ENCODE measurements at places on chromosomes 6 and 20. TPM values are rescaled to one million over a fixed set of nuclear protein-coding genes. Genes with fewer than 3 reads are reported as not detected.

DNA sequence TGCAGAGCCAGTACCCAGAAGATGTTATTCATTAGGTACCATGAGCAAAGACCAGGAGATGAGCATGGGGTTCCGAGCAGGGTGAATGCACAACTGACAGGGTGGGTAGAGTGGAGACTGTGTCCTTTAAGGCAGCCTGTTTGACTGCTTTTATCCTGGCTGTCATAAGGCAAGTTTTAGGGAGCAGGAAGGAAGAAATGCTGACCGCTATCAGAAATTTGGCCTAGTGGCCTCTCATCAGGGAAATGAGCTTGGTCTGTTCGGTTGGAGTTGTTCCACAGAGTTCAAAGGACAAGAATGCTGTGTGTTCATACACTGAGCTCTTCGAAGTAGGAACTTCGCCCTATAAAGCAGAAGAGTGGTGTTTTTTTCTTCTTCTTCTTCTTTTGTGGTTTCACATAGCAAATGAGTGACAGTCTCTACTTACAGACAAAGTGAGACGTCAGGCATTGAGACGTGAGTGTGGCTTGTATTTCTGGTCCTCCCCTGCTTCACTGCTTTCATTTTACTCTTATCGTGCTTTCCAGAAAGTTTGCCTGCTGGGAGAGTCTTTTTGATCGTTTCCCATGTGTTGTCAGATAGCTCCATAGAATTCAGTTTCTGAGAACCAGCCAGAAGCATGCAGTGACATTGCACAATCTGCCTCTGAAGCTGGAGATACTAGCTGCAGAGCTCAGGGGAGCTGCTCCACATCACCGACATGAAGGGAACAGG, at the start of gene CASS4:
CASS4 (plus strand) TSS at position 502 of the 714 bp plus-strand sequence; CDS start at position 701, 199 bp downstream.
- no peak for DNase-seq

GRCh38 chr6:136526937-136527336, 23.3 kb downstream of the MAP7 start:
- DNase-seq, result no peak

DNA sequence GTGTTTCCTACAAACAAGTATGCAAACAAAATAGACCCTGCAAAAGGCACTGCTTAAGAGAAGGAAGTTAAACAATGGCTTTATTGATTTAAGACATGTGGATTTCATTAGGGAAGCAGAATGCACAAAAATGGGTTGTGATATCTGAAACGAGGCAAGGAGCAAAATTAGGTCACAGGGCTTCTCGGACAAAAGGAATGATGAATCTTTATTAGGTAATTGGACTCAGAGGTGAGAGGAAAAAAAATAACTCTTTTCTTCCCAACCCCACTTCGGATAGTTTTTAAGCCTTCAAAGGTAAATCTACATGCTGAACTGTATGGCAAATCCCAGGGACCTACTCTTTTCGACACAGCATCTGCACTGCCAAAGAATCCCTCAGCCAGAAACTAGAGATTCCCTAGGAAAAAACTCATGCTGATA, 183.0 kb upstream of the TAB2 start:
- DNase-seq, result no peak

GRCh38 chr6:69958978-69959377, 92.6 kb downstream of the COL19A1 start:
- DNase-seq, result no peak

DNA sequence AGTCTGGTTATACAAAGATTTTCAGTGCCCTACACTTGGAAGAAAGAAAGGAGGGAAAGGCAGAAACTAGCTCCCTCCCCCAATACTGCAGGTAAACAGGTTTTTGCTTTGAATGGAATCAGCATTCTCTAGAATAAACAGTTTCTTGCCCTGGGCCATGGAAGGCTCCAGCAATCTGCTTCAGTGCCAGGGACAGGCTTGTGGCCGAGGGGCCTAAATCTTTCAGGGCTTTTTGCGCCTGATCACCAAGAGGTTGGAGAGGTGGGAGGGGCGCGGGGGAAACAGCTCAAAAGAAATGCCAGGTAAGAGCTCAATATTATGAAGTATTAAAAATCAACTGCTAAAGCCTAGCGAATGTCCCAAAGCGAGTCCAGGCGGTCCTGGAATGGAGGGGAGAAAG, 23.8 kb downstream of the TFAP2B start:
- DNase-seq, result no peak

The CPXM1 gene
- 3.4 TPM for total RNA-seq

GRCh38 chr6:73823832-73824231, 127.8 kb downstream of the CD109 start:
- no peak for DNase-seq

The SLC26A8 gene
- total RNA-seq, result 0.26 TPM

The FAM184A gene
- 3.8 TPM for total RNA-seq

The PROKR2 gene
- not detected for total RNA-seq

The FILIP1 gene
- total RNA-seq, result 53.3 TPM

- DNase-seq, result no peak
Measured at GRCh38 chr20:49283703-49284625, 6.1 kb upstream of the ZNFX1 start.

DNA sequence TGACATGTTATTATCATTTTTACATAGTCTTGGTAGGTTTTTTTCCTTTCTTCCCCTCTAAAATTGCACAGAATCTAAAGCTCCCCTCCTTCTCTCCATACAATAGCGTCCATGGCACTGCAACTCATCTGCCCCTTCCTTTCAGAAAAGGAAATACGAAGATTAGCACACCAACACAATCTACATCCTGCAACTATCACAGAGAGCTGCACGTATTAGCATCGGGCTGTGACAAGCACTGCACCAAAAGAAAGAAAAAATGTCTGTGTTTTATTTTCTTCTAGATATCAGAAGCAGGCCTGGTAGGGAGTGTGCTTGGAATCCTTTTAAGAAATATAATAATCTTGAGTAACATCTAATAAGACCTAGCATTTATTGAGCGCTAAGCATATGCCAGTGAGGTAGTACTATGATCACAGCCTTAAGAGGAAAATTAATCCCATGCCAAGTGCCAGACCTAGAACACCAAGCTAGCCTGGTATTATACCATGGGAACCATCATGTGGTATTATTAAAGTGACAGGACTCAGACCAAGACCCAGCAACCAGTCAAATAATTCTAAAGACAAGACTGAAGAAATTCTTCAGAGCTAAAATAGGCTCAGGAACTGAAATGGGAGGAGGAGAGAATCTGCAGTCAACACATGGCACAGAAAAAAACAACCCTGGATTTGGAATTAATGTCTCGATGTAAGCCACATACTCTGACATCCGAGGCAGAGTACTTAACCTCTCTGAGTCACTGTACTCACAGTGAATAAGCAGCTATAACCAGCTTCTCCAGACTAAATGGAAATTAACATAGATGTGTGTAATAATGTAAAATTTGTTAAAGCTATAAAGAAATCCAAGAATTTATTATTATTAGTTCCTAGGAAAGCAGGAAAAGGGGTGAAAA, 124.3 kb downstream of the IPCEF1 start:
- DNase-seq, result no peak

- DNase-seq, result no peak
Measured at GRCh38 chr20:21049305-21049828, 56.8 kb downstream of the LINC00237 start.

- DNase-seq, result no peak
Measured at GRCh38 chr6:97656706-97657350, 373.8 kb upstream of the MMS22L start.

The HLA-B gene
- 1,392 TPM for total RNA-seq

DNA sequence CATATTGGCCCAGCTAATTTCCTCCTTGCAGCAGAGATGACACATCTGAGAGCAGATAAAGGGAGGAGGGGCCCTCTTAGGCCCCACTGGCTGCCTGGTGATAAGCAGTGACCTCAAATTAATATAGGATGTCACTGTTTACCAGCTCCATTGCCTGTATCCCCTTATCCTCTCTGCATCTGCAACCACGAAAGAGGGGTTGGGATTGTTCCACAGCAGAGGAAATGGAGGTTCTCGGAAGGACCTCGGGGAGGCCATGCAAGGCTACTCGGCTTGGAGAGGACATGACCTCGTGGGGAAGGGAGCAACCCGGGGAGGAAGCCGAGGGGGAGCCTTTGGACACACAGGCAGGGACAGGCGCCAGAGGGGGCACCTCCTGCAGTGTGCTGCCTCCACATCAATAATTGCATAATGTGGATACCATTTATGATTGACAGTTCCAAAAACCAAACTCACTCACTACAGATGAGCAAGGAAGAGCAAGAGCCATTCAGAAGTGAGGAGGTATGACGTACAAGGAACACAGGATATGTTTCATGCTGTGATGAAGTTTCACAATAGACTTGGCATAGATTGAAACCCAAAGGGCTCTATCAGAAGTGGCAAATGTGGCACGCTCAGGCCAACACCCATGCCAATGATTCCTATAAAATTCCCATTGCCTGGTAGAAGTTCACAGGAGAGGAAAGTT, 177.2 kb upstream of the RNF24 start:
- no peak for DNase-seq

DNA sequence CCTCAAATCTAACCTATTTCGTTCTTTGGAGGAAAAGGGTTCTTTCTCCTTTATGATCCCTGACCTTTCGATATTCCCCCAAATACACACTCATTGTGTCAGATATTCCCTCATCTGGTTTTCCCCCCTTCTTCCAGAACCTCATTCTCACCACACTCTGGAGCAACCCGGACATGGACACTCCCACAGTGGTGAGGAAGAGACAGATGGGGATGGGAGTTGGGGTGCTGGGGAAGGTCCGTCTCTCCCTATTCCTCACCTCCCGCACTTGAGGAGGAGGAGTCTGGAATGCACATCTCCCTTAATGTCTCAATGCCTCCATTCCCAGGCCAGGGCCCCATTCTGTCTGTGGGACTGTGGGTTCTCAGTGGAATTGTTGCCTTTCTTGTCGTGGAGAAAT, 1.3 kb downstream of the SLC39A7 start:
- DNase-seq, result no peak

DNA sequence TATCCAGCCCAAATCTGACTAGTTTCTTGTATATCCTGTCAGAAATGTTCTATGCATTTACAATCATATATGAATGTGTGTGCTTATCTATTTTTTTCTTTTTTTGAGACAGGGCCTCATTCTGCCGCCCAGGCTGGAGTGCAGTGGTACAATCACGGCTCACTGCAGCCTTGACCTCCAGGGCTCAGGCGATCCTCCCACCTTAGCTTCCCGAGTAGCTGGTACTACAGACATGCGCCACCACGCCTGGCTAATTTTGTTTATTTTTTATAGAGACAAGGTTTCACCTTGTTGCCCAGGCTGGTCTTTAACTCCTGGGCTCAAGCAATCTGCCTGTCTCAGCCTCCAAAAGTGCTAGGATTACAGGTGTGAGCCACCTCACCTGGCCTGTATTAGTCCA, 3.0 kb upstream of the RAB44 start:
- no peak for DNase-seq

GRCh38 chr20:63313349-63314014, 20.5 kb downstream of the COL20A1 start:
- no peak for DNase-seq

GRCh38 chr20:32777177-32777956, 15.2 kb downstream of the DNMT3B start:
- no peak for DNase-seq

GRCh38 chr6:140599916-140600315, 1225.5 kb upstream of the CITED2 start:
- no peak for DNase-seq

The PXDC1 gene
- total RNA-seq, result 222 TPM

The RNF144B gene
- 24.2 TPM for total RNA-seq

DNA sequence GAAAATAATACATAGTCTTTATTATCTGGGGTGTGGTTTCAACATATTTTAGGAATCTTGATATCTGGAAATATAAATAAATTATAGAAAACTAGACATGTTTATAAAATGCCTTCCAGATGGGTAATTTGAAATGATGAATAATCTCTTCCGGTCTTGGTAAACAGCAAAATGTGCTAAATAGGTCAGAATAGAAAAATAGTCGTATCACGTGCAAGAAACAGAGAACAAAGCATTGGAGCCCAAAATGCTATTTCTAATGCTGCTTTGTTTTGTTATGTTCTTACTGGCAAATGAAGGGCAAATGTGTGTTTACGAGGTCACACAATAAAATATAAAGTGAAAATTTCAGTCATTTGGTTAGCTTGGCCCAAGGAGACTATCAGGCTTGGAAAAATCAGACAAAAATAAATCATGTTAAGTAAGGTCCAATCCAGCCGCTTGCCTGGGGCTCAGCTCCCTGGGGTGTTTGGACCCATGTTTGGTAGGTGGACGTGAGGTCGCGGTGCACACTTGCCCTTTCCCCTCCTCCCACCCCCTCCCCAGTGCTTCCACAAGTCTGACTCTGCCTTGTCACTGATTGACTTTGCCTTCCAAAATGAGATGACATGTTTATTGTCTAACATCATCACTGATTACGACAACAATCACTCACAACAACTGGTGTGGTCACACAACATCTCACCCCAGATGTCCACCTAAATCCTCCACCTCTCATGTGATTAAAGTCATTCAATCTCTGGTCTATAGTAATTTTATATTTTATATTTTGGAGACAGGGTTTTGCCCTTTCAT, 56.0 kb downstream of the RIN2 start:
- DNase-seq, result no peak

- DNase-seq, result no peak
Measured at GRCh38 chr6:85421972-85422371, 27.9 kb upstream of the NT5E start.

The SALL4 gene
- 0.19 TPM for total RNA-seq

The SRMS gene
- total RNA-seq, result not detected

GRCh38 chr6:15623276-15624116, 39.3 kb downstream of the DTNBP1 start:
- DNase-seq, result no peak

The FBXO5 gene
- 6.0 TPM for total RNA-seq

GRCh38 chr6:168243812-168244376, 75.7 kb downstream of the DACT2 start:
- DNase-seq, result no peak

- no peak for DNase-seq
Measured at GRCh38 chr6:71745525-71745924, 140.8 kb upstream of the RIMS1 start.

The CNR1 gene
- 12.2 TPM for total RNA-seq

Measured in aorta (tissue), 5 donors.